Left lobe of liver (tissue), 2 donors: ENCODE measurements at places on chromosomes 6 and 20.

DNA sequence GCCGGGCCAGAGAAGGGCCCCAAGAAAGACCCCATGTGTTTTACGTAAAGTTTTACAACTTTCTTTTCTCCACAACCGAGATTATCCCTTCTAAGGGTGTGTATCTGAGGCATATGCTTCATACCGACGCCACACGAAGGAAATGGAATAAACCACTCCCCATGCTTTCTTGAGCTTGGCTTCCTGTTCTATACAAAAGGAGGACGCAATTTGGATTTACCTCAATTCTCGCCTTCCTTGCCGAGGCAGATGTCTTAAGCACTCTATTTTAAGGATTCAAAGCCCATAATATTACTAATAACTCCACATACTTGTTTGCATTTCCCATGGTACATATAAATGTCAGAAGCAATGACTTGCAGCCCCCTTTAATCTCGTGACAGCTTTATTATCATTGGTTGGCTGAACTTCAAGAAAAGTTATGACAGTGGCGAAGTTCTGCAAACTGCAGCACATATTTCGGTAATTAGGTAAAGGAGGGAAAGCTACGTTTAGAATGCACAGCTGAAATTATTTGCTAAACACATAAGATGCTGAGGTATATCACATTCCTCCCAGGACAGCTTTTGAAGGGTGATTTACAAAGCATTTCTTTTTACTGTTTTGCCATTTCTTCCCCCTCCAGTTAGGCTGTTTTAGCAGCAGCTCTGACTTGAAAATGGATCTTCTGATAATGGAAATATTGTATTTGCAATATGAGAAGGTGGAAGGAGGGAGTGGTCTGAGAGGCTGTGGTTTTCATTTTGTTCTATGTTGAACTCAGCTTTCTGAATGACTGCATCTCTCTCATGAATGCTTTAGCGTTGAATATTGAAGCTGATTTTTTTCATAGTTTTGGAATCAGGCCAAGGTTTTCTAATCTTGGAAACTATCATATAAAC is 330.5 kb downstream of the EPHA7 start:
- no peak for DNase-seq

- no peak for DNase-seq
Measured at GRCh38 chr20:1527923-1528322, 29.6 kb downstream of the SIRPD start.

GRCh38 chr20:8647961-8648441 is 420.9 kb upstream of the PLCB4 start:
- no peak for DNase-seq

DNA sequence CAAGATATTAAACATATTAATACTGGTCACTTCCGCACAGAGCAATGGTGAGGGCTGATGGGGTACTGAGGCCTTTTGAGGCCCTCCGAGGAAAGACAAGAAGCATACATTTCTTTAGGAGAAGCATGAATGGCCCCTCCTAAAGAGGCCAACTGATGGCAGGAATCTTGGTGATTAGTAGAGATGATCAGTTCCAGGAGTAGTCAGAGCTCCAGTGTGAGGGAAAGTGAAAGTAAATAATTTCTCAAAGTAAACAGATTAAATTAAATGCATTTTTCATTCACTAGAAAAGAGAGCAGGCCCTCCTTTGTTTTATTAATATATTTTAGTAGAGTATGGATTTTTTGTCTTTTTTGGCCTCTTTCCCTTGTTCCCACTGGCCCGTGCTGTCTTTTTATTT is 38.2 kb downstream of the NOX3 start:
- DNase-seq: no peak
